ENCODE measurements at places on chromosomes 4 and X.

- H3K4me3 ChIP-seq: no peak overlapping the region
- H3K4me1 ChIP-seq: no peaks in the 10 kb centered on the region
- no peaks in the 10 kb centered on the region for H3K36me3 ChIP-seq
These were observed 736.9 kb upstream of the MAGEB2 start for GRCh38 chrX:29478336-29479069.

DNA sequence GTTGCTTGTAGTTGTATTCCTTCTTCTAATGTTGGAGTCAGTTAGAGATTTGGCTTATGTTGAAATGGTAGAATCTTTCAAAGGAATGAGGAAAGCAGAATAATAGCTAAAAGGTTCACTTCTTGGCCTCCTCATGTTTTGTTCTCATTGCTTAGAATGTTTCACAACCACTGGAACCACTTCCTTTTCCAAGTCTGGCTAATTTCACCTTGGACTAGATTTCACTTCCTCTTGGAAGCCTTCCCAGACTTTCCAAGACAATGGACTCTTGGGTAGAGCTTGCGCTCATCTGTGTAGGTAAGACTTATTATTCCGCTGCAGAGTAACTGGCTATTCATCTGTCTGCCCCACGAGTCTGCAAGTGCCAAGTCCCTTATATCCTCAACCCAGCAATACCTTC lies 8.3 kb downstream of the SPATA18 start:
- no peak overlapping the region for H3K27ac ChIP-seq
- no peaks in the 10 kb centered on the region for H3K36me3 ChIP-seq

DNA sequence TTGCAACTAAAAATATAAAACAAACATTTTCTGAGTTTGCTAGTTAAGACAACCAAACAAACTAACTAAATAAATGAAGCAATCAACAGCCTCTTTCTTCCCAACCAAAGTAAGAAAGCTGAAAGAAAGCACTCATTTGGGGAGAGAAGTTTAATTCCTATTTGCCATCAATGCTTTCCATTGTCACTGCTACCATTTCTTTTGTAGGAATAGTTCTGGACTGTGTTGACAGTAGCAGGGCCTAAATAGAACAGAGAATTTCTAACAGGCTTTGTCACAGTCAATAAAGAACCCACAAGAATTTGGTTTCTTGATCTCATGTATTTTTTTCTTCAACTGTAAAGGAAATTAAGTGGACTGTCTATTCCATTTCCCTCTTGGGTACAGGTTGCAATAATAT lies 1886.4 kb upstream of the TENM3 start:
- no peak overlapping the region for H3K27ac ChIP-seq
- DNase-seq: no peak
- no peaks in the 10 kb centered on the region for H3K36me3 ChIP-seq
- H3K27me3 ChIP-seq: no peaks in the 10 kb centered on the region

GRCh38 chrX:71291381-71291780 lies 7.9 kb downstream of the NONO start:
- H3K27ac ChIP-seq: no peak overlapping the region
- DNase-seq: no peak
- H3K4me3 ChIP-seq: no peak overlapping the region
- H3K27me3 ChIP-seq: no peaks in the 10 kb centered on the region
- H3K36me3 ChIP-seq: peaks cover 59% of the 10 kb centered on the region

- no peak overlapping the region for H3K27ac ChIP-seq
- H3K36me3 ChIP-seq: no peaks in the 10 kb centered on the region
- no peaks in the 10 kb centered on the region for H3K27me3 ChIP-seq
- H3K4me3 ChIP-seq: no peak overlapping the region
- no peak for DNase-seq
These were observed 108.1 kb upstream of the PAQR3 start for GRCh38 chr4:79047316-79047715.

Measured in H1 (cell line).